ENCODE measurements at places on chromosomes 1 and 21.

GRCh38 chr1:30758785-30759380 is 1.3 kb upstream of the LAPTM5 start:
- DNase-seq: no peak

GRCh38 chr1:34712007-34712688 is 42.7 kb upstream of the GJB5 start:
- DNase-seq: no peak

DNA sequence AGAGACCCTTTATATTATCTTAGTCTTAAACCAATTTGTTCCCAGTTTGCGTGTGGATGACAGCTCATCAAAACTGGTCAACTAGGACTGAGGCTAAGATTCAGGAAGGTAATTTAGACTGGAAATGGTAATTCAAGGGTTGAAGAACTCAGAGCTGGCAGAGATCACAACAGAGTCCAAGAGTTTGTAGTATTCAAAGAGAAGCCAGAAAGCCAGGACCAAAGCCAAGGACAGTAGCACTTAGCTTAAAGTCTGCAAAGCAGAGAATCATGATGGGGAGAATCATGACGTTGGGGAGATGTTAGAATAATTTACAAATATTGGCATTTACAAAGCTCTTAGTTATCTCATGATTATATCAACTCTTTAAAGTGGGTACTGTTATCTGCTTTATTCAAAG is 32.6 kb downstream of the RNF11 start:
- DNase-seq: no peak

GRCh38 chr1:167518331-167518700 is at the start of gene CD247:
Gene CD247 (minus strand): TSS chr1:167518529. CDS start chr1:167518465, 64 bp downstream.
- DNase-seq: peak; percentile 84

GRCh38 chr1:166127003-166127402 is 39.8 kb downstream of the FAM78B start:
- no peak for DNase-seq

GRCh38 chr1:82015444-82015843 is 214.7 kb downstream of the ADGRL2 start:
- DNase-seq: no peak

GRCh38 chr1:114092186-114093062 is 61.2 kb downstream of the SYT6 start:
- DNase-seq: no peak

- no peak for DNase-seq
Observed at GRCh38 chr1:50917138-50918137, 42.6 kb downstream of the FAF1 start.

GRCh38 chr1:2283991-2284895 is 56.1 kb downstream of the SKI start:
- DNase-seq: no peak

DNA sequence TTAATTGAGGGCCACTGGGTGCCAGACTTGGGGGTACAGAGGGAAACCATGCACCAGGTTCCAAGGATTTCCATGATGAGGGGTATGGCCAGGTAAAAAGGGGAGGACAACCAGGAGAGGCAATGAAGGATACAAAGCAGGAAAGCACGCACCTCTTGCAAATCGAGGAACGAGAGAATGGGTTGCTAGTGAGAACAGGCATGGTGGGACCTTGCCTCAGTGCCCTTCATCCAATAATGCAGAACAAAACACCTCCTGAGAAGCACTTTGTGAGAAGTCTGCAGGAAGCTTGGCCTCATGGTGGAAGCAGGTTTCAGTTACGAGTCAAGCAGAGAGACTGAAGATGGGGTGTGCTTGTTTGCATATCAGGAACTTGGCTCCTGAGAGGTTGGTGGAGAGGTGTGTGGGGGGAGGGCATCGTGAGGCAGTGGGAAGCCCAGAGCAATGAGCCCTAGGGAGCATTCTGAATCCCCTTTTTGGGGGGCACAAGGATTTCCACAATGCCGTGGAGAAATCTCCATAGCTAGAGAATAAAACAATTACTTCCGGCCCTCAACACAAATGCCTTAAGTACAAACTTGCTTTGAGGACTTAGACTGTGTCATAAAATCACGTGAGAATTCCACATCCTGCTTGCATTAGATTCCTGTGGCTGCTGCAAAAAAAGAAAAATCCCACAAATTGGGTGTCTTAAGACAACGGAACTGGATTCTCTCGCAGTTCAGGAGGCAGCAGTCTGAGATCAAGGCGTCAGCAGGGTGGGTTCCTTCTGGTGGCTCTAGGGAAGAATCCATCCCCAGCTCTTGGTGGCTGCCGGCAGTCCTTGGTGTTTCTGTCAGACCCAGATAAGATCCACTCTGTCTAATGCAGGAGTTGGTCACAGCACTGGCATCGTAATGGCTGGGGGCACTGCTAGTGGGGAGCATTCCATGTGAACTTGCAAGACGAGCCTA is 54.9 kb upstream of the BACE2 start:
- DNase-seq: no peak

- no peak for DNase-seq
Observed at GRCh38 chr1:203163891-203164635, 11.6 kb downstream of the MYBPH start.

DNA sequence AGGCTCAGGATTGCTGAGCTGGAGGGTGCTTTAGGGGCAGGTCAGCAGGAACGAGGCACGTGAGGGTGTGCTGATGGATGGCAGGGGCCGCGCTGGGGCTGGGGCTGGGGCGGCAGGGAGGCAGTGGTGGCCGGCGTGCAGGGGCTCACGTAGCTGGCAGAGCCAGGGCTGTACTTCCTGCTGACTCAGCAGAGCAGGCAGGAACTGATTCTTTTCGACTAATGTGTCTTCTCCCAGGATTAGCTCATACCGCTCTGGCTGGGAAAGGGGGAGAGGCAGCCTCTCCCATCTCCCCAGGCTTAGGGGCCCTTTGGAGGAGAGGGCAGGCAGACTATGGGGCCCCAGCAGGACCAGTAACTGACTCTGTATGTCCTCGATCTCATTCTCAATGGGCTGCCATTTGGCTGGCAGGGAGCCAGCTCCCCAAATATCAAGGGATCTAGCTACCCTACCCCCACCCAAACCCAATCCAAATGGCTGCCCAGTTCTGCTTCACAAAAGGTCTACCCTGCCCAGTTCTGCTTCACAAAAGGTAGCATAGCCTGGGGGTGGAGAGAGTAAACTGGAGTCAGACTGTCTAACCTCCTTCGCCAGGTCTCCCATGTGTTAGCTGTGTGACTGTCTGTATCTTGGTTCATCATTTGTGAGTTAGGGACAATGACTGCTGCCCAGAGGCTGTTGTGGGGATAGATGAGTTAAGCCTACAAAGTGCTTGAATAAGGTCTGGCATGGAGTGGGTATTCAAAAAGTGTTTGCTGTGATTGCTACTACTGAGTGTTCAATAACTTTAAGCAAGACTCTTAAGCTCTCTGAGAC is 100.1 kb upstream of the SLC2A1 start:
- DNase-seq: peak; percentile 32

GRCh38 chr1:83098791-83099190 is 900.1 kb downstream of the TTLL7 start:
- DNase-seq: no peak

DNA sequence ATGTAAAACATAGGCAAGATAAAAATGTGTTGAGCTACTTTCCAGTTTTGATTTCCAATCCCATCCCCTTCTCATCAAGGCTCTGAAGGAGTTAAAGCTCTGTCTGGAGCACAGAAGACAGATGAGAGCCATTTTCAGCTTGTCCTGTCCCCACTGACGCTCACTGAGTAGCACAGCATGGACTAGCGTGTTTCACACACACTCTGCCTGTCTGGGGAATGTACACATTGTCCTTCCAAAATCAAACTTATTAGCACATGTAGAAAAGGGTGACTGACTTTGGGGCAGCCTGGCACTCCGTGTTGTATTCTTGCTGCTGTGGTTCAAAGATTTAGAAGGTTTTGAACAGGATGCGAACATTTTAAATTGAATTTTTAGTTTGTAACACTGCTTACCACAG is 139.2 kb downstream of the NEK7 start:
- DNase-seq: no peak

- no peak for DNase-seq
Observed at GRCh38 chr1:153548722-153549688, at the start of gene S100A3. Gene S100A3 (minus strand): TSS chr1:153549258. CDS start chr1:153548485, 773 bp downstream.

DNA sequence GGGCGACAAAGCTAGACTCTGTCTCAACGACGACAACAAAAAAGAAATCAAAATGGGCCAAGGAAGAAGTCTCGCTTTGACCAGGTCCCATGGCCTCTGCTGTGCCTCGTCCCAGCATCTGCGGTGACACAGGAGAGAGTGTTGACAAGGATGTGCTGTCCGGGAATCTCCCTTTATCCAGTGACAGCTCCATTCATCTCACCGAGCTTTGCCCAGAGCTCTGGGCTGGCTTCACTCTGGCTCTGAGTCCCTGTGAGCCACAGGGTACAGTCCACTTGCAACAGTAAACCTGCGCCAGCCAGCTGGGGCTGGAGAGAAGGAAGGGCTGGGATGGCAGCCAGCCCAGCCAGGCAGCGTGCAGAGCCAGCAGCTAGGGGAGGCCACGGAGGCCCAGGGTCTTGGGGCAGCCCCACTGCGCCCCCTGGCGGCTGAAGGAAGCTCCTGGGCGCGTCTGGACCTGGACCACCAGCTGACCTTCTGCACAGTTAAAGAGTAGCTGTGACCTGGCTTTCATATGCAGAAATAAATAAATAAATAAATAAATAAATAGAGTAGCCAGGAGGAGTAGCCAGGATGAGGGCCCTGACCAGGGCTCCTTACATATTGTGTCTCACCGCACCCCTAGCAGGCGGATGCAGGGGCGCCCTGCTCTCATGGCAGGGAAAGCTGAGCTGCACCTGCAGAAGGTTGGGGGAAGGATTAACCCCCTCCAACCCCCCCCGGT is 29.7 kb downstream of the ENO1 start:
- DNase-seq: peak; percentile 75

DNA sequence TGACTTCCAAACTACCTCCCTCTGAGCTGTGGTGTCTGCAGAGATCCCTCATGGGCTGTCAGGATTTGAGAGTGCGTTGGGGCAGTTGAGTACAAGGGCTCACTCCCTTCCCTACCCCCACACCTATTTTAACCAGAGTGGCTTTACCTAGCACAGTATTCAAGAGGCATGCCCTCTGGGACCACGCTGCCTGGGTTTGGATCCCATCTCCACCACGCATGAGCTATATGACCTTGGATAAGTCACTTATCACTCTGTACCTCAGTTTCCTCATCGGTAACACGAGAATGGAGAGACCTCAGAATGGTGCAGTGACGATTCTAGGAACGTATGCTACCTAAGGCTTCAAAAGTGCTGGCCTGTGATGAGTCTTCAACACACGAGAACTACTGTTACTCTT is 147.3 kb upstream of the WNT4 start:
- no peak for DNase-seq

GRCh38 chr1:119651641-119652040 is 3.6 kb upstream of the ZNF697 start:
- DNase-seq: no peak

DNA sequence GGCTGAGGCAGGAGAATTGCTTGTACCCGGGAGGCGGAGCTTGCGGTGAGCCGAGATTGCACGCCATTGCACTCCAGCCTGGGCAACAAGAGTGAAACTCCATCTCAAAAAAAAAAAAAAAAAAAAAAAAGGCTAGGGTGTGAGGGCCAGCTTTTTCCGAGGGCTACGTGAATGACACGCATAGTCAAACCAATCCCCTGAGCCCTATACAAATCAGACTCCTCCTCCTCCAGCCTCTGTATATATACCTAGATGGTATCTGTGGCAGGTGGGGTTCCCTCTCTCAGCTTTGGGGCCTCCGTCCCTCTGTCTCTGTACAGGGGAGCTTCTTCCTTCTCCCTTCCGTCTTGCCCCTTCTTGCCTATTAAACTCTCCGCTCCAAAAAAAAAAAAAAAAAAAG is 6.7 kb downstream of the S100A16 start:
- no peak for DNase-seq

DNA sequence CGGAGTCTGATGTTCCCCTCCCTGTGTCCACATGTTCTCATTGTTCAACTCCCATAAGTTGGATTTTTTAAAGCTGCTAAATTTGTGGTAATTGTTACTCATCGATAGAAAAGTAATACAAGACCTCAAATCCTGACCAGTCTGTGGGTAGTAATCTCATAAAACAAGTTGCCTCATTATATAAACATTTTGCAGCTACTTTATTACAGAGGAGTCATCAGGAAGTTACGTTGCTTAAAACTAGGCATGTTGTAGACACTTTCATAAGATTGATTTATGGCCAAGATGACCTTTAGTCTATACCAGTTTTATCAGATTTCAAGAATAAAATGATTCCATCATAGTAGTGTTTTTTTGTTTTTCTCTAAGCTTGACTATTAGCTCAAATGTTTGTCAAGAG is 208.8 kb downstream of the GIPC2 start:
- DNase-seq: no peak

- no peak for DNase-seq
Observed at GRCh38 chr1:23727362-23727811, 15.9 kb upstream of the ELOA start.

GRCh38 chr1:248621770-248622169 is 13.1 kb downstream of the OR2T11 start:
- DNase-seq: no peak

GRCh38 chr1:230816018-230816417 is 52.3 kb downstream of the C1orf198 start:
- DNase-seq: no peak

DNA sequence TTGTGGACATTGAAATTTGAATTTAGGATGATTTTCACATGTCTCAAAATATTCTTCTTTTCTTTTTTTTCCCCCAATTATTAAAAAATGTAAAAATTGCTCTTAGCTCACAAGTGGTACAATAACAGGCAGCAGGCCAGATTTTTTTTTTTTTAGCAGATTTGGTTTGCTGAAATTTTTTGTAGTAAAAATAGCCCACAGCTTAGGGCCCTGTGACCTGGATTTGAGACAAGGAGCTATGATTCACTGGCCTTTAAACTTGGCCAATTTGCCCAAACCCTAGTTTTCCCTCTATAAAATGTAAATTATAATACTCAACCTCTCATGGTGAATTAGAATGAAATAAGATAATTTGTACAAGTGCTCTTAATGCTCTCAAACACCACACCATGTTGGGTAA is 253.8 kb downstream of the DYRK1A start:
- DNase-seq: no peak

- no peak for DNase-seq
Observed at GRCh38 chr1:77273891-77274290, 7.9 kb upstream of the AK5 start.

GRCh38 chr1:235058695-235059094 is 69.9 kb downstream of the TOMM20 start:
- DNase-seq: no peak

- DNase-seq: no peak
Observed at GRCh38 chr1:33334081-33334552, 13.2 kb upstream of the A3GALT2 start.

DNA sequence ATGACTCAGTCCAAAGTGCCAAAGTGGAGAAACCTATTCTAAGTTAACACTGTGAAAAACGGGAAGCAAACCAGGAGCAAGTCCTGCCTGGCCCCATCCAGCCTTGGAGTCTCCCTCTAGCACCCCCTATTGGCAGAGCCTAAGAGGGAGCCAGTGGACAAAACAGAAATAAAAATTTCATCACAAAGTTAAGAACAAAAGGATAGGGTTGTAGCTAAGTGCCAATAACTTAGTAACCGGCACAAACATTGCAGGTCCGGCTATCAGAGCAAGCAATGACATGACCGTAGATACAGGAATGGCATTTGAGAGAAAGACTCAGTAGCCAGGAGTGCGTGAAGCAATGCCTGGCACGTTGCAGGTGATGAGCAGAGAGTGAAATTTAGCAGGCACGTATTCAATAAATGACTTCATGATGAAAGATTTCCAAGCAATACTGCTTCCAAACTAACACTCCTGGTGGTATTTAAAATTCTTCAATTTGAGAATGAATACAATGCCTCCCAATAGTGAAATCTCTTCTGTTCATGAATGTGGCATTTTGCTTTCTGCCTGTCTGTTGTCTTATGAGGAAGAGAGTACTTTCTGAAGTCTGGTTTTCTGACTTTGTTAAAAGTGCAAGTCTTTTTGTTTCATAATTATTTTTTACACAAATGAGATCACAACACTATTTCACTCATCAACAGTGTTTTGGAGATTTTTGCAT is 391.0 kb downstream of the OMA1 start:
- DNase-seq: no peak

Data from activated CD4-positive, alpha-beta memory T cell treated with anti-CD3 and anti-CD28 coated beads, Interleukin-2, amount 10 ng/mL, durations not matched to agents 7 days and 5 days (primary cell).